ENCODE measurements at places on chromosomes 13 and 19. TPM values are rescaled to one million over a fixed set of nuclear protein-coding genes. Genes with fewer than 3 reads are reported as not detected.

CCNE1 gene
- polyA plus RNA-seq, result 31.8 TPM

ZNF317 gene
- 20.2 TPM for polyA plus RNA-seq

NLRP5 gene
- polyA plus RNA-seq, result not detected

ADAT3 gene
- polyA plus RNA-seq, result 9.8 TPM

FBXO17 gene
- 11.7 TPM for polyA plus RNA-seq

Measured in H1 (cell line).